ENCODE measurements at places on chromosomes 5 and 9. TPM values are rescaled to one million over a fixed set of nuclear protein-coding genes. Genes with fewer than 3 reads are reported as not detected.

- no peak for DNase-seq
These were observed 34.7 kb upstream of the ICE1 start for GRCh38 chr5:5387777-5388176.

- DNase-seq = no peak
These were observed 213.4 kb downstream of the ATPSCKMT start for GRCh38 chr5:10036136-10036815.

GRCh38 chr5:141944076-141944475 lies 13.9 kb downstream of the PCDH12 start:
- DNase-seq = no peak

GRCh38 chr5:36944607-36945225 lies 68.1 kb downstream of the NIPBL start:
- no peak for DNase-seq

Gene BAAT
- 1.0 TPM for total RNA-seq

Gene TAF1L
- total RNA-seq = not detected

Gene CDX1
- total RNA-seq = not detected
